Non-pigmented ciliary epithelial cell (primary cell): ENCODE measurements at places on chromosomes 7 and 10.

DNA sequence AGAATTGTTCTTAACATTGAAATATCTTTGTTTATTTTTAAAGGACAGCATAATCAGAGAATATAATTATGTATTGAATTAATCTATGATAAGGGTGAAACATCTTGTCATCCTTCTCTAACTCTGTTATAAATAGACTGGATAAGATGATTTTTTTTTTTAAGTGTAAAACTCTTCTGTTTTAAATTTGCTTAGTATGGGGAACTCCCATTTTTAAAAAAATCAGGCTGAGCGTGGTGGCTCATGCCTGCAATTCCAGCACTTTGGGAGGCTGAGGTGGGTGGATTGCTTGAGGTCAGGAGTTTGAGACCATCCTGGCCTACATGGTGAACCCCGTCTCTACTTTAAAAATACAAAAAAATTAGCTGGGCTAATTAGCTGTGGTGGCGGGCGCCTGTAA is 9.4 kb upstream of the HERC4 start:
- no peak for DNase-seq

DNA sequence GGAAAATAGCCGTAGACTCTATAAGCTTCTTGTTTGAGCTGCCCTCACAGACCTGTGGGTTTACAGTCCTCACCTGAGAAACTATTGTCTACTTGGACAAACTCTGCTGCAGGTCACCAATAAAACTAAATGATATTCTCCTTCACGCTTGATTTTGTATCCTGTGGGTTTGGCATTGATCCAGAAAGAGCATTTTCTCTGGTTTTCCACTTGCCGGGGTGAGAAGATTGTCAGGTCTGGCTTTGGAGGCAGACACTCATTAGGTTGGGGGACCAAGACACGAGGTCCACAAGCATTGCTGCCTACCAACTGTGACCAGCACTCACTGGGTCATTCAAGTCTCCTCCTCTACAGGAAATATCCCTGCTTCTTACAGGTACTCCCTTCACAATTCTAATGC is 68.5 kb downstream of the CDC14C start:
- DNase-seq: no peak

DNA sequence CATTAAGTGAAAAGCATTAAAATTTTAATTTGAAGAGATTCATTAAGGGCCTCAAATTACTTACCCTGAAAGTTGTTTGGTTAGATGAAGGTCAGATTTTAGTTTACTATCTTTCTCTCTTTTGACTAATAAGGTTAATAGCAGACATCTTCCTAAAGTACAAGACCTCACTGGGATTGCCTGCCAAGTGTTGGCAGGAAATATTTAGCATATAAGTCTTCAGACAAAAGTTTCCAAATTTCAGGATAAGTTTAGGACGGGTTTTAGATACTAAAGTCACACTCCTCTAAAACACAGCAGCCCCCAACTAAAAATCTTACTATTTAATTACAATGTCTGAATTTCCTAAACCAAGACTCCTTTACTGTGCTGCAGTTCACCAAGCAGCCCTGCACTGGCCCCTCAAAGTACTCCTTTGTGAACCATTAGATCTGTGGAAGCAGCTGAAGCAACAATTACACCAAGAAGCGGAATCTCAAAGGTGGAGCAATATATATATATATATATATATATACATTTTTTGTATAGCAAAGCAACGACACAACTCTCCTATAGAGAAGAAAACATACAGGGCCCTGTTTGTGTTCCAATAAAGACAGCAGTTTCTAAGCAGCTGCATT is 91.2 kb upstream of the KCNIP2 start:
- DNase-seq: no peak

DNA sequence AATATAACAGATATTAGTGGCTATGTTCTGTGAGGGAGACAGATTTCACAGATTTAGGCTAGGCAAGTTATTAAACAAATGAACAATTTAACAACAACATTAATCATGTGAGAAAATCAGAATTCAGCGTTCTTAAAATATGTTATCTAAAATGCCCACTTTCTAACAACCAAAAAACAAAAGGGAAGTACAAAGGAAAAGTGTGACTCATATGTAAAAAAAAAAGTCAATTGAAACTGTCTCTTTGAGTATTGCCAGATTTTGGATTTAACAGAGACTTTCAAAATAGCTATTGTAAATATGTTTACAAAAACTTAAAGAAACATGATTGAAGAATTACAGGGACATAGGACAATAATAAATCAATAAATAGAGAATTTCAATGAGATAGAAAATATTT is 34.8 kb upstream of the ARHGAP22 start:
- no peak for DNase-seq

DNA sequence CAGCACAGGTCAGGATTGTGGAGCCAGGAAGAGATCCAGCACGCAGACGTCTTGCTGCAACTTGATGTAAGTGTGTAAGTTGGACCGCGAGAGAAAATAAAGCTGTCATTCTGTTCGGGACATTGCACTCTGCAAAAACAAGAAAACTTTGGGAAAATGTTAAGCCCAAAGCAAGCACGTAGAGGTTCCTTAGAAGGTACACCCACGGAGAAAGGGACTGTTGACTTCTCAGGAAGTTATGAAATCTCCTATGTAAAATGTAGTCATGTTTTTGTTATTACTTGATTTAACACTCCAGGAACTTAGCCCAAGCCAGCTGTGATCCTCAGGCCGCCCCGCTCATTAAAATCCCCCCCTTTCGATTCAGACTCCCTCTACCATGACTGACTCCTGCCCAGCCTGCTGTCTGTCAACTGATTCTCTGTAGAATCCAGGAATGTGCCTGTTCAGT is 196.1 kb upstream of the TCF7L2 start:
- no peak for DNase-seq

- DNase-seq: no peak
Measured at GRCh38 chr10:116001976-116002375, 271.0 kb downstream of the GFRA1 start.

DNA sequence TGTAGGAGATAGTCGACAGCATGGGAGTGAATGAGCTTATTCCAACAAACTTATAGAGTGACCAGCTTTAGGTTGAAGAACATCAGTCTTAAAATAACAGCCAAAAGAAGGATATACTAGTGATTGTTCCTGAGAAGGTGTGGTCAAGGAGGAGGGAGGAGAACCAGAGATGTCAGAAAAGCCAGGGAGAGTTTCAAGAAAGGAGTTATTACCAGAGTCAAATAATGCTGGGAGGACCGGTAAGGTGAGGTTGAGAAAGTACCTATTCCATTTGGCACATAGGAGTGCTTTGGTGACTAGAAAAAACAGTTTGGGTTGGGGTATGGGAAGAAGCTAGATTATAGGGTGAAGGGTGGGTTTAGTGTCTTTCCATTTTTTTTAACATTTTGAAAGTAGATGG is 5.8 kb downstream of the PTPN12 start:
- DNase-seq: no peak

DNA sequence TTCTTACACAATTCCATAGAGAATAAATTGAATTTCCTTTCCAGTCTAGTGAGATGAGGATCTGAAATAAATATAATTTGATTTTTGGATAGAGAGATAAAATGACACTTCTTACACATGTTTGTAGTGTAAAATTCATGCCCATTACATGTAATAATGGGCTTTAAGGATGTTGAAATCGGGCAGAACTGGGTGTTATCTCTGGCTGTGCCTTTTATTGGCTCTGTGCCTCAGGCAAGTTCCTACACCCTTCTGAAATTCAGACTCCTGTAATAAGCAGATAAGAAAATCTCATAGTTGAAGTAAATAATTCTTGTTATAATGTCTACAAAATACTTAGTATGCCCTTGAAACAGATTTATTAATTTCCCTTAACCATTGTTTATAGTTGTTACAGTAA is 125.6 kb downstream of the SEMA3A start:
- DNase-seq: no peak

DNA sequence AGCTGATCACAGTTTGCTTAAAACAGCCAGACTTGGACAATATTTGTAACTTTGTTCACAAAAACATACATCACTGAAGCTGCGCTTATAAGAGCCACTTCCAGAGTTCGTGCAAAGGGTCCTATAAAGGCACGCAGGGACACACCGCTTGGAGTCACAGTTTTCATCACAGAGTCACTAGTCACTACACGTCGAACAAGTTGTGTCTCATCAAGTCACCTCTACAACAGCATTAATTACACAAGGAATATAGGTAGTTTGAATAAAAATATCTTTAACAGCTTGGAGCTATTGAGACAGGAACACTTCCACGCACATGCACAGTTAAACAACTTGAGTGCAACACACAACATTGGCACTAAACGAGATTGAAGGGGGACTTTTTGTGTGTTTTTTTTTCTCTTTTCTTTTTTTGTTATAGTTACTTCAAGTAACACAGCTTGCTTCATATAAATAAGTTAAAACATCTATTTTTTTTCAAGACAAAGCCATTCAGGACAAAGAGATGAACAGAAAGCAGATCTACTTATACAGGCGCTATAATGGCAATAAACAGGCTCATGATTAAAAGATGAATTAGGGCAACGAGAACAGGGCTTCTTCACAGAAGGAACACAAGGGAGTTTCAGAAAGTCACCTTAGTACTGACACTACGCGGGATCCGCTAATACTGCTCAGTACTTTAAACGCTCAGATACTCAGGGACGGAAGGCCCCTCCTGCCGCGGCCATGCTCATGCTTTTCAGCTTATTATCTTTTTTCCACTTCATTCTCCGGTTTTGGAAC is 2.2 kb downstream of the HOXA5 start:
- no peak for DNase-seq

DNA sequence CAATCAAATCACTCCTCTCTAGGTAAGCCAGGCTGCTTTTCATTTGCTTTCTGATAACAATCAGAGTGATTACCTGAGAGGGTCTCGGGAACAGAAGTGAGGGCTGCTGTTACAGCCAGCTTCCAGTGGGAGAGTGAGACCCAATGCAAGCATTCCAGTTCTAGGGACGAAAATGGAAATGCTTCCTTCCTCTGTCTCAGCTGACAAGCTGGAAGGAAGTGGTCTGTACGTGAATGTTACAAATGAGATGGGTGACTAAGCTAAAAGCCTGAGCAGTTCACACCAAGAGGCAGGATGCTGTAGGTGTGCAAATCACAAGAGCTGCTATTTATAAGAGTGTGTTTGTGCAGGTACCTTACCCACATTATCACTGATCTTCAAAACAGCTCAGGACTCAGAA is 772.4 kb downstream of the GRID1 start:
- DNase-seq: no peak

GRCh38 chr10:71372882-71373495 is 23.7 kb upstream of the CDH23 start:
- DNase-seq: no peak

GRCh38 chr7:101402081-101402779 is 39.6 kb downstream of the COL26A1 start:
- DNase-seq: no peak

GRCh38 chr7:37984750-37985390 is 64.4 kb downstream of the EPDR1 start:
- DNase-seq: no peak

GRCh38 chr7:990933-991728 is 8.2 kb downstream of the CYP2W1 start:
- no peak for DNase-seq

DNA sequence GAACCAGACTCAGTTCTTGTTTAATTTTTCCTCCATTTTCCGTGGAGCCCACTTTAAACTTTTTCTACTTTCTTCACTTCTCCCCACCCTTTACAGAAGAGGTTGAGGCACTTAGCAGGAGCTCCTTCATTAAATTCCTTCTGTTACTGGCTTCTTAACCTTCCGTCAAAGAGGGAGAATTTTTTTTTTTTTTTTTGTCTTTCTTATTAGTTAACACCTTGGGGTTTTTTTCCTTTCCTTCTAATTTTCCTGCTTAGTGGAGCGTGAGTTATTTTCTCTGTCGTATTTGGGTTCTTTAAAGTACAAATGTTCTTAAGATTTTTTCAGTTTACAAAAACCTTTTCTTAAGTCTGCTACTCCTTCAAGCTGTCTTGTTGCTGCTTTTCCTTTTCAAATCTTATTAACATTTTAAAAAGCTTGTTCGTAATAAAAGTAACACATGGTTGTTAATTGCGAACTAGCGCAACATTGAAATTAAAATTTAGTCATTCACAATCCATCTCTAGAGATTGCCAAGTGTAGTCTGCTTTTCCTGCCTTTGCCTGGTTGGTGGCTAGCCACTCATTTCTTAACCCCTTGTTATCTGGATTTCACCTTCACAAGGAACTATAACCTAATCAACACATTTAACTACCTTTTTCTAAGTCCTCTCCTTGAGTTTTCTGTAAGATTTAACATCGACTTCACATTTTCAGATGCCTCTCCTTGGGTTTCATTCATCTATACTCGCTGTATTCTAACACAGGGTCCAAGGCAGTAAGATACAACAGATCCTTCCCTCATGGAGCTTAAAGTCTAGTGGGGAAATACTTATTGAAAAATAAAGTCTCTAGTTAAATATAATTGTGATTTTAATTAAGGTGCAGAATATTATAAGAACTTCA is 2.0 kb downstream of the BMPR1A start:
- no peak for DNase-seq

- DNase-seq: no peak
Measured at GRCh38 chr7:100895956-100896731, 456 bp upstream of the ACHE start.

DNA sequence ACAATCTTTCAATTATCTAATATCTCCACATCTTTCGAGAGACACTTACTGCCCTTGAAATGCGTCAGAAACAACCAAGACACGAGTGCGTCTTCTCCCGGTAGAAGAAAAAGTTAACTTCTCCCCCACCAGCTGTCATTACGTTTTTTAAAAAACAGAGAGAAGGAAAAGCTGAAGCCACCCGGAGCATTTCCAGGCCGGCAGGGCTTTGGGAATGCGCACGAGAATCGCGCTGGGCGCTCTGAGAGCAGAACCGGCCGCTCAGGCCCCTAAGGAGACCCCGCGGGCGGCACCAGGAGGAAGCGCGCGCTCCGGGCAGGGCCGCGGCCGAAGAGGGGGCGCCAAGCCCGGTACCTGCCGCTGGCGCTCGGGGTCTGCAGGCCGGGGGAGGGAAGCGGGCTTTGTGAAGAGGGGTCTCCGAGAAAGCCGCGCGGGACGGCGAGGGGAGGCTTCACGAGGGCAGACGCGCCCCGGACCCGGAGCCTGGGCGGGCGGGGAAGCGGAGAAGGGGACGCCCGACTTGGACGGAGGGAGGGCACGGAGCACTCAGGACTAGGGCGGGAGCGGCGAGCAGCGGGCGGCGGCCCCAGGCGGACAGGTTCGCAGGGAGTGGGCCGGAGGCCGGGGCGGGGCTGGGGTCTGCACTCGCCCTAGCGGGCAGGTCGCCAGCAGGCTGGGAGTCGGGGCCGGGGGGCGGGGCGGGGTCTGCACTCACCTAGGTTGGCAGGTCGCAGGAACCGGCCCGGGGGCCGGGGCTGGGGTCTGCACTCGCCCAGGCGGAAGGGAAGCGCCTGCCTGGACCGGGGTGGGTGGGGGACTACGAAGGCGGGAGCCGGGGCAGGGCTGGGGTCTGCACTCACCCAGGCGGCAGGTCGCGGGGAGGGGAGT is 932 bp downstream of the ESYT2 start:
- DNase-seq: no peak

GRCh38 chr7:155506854-155507337 is 39.5 kb downstream of the CNPY1 start:
- no peak for DNase-seq

- DNase-seq: no peak
Measured at GRCh38 chr10:3766046-3766756, 18.8 kb downstream of the KLF6 start.
